Colonic mucosa (tissue), 4 donors: ENCODE measurements at places on chromosomes 1 and 21.

GRCh38 chr21:34519016-34519415 lies 7.0 kb upstream of the KCNE1 start:
- DNase-seq = no peak
- peaks cover 19% of the 10 kb centered on the region for H3K4me1 ChIP-seq
- peaks cover 7% of the 10 kb centered on the region for H3K36me3 ChIP-seq

- no peaks in the 10 kb centered on the region for H3K36me3 ChIP-seq
- no peak overlapping the region for H3K27ac ChIP-seq
- no peak overlapping the region for H3K4me3 ChIP-seq
- no peaks in the 10 kb centered on the region for H3K4me1 ChIP-seq
Measured at GRCh38 chr1:69835955-69836354, 268.2 kb downstream of the LRRC7 start.

DNA sequence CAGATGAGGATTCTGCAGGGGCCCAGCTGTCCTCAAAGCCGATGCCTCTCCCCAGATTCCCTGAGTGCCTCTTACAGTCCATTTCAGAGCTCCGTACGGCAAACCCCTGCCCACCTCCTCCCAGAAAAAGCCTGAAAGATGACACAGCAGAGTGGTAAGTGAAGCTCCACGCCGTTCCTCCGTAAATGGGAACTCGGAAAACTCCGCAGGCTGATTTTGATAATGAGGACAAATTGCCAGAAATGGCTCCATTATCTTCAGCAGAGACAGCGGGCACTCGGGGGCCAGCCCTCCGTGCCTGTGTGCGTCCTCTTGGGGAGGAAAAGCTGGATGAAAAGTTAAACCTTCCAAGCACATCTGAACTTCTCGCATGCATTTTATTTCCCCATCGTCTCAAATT lies 81.1 kb downstream of the NPHP4 start:
- DNase-seq = no peak
- H3K4me3 ChIP-seq = no peak overlapping the region
- H3K36me3 ChIP-seq = no peaks in the 10 kb centered on the region
- H3K4me1 ChIP-seq = no peaks in the 10 kb centered on the region
- H3K27ac ChIP-seq = no peak overlapping the region
- H3K27me3 ChIP-seq = no peaks in the 10 kb centered on the region

- no peak overlapping the region for H3K4me3 ChIP-seq
- no peak for DNase-seq
- peaks cover 42% of the 10 kb centered on the region for H3K4me1 ChIP-seq
- H3K27ac ChIP-seq = no peak overlapping the region
- H3K27me3 ChIP-seq = no peaks in the 10 kb centered on the region
Measured at GRCh38 chr1:208181364-208181763, 62.8 kb downstream of the PLXNA2 start.

DNA sequence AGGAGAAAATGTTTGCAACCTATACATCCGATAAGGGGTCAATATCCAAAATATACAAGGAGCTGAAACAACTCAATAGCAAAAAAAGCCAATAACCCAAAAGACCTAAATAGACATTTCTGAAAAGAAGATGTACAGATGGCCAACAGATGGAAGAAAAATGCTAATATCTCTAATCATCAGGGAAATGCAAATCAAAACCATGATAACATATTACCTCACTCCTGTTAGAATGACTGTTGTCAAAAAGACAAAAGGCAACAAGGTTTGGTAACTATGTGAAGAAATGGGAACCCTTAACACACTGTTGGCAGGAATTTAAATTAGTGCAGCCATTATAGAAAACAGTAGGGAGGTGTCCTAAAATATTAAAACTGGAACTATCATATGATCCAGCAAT lies 74.7 kb downstream of the LEPR start:
- H3K36me3 ChIP-seq = no peaks in the 10 kb centered on the region
- H3K27ac ChIP-seq = no peak overlapping the region
- H3K4me3 ChIP-seq = no peak overlapping the region
- no peak for DNase-seq
- no peaks in the 10 kb centered on the region for H3K4me1 ChIP-seq
- H3K27me3 ChIP-seq = no peaks in the 10 kb centered on the region

DNA sequence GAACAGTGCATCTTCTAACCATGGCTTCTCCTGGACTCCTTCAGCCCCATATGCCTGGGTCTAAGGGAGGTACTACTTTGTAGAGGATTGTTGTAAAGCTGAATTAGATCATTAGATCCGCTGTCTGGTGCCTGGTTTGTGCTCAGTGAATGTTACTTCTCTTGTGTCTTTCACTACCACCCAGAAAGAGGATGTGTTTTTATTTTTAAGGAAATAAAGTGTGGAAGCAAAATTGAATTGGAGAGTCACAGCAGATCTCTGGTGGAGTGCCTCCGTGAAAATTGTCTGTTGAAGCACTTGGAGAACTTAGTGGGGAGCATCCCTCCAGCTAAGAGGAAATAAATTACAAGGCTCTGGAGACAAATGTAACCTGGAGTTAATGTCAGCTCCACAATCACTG lies 101.8 kb upstream of the ARTN start:
- no peak overlapping the region for H3K4me3 ChIP-seq
- DNase-seq = no peak
- H3K4me1 ChIP-seq = peaks cover 4% of the 10 kb centered on the region
- no peaks in the 10 kb centered on the region for H3K27me3 ChIP-seq
- no peak overlapping the region for H3K27ac ChIP-seq

DNA sequence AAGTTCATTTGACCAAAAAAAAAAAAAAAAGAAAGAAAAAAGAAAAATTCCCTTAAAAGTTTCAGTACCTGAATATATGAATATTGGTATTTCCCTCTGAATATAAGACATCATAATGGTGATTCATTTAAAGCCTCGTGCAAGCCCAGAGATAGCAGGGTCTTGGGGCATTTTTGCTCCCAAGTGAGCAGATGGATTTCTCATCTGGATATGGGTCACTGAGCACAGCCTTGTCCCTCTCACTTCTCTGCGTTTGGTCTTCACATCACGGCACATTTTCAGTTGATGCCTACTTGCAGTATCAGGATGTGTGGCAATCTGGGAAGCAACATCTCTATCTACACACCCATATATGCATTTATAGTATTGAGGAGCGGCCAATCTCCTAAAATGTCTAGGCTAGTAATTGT lies 12.7 kb downstream of the CD58 start:
- no peak overlapping the region for H3K27ac ChIP-seq
- no peaks in the 10 kb centered on the region for H3K27me3 ChIP-seq
- no peaks in the 10 kb centered on the region for H3K4me1 ChIP-seq
- H3K4me3 ChIP-seq = no peak overlapping the region

GRCh38 chr1:227937031-227937837 lies 10.5 kb downstream of the WNT9A start:
- H3K36me3 ChIP-seq = no peaks in the 10 kb centered on the region
- no peak overlapping the region for H3K4me3 ChIP-seq
- H3K4me1 ChIP-seq = no peaks in the 10 kb centered on the region
- no peak overlapping the region for H3K27ac ChIP-seq
- no peaks in the 10 kb centered on the region for H3K27me3 ChIP-seq
- no peak for DNase-seq

GRCh38 chr1:31795096-31795675 lies 20.6 kb downstream of the SPOCD1 start:
- no peak overlapping the region for H3K27ac ChIP-seq
- no peak for DNase-seq

DNA sequence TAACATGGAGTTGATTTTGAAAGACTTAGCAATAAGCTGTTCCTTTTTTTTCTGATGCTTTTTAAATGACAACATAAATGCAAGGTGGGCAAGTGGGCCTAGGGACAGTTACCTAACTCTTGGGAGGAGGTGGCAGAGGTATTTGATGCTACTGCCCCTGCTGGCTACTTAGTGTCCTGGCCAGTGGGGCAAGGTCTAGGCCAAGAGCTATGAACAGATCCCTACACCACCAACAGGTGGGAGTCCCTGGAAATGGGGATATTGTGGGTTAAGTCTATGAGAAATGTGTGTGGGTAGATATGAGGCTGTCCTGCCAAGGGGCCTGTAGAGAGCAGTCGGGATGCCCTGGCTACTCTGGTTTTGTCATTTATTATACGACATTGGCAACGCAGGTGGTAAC lies 31.3 kb upstream of the B3GALT5 start:
- H3K36me3 ChIP-seq = no peaks in the 10 kb centered on the region
- no peaks in the 10 kb centered on the region for H3K27me3 ChIP-seq
- H3K4me1 ChIP-seq = no peaks in the 10 kb centered on the region
- no peak for DNase-seq

- H3K4me1 ChIP-seq = no peaks in the 10 kb centered on the region
- no peak overlapping the region for H3K27ac ChIP-seq
- no peaks in the 10 kb centered on the region for H3K27me3 ChIP-seq
- no peaks in the 10 kb centered on the region for H3K36me3 ChIP-seq
- peak; percentile 30 for DNase-seq
Measured at GRCh38 chr1:199574950-199575349, 452.6 kb upstream of the NR5A2 start.

DNA sequence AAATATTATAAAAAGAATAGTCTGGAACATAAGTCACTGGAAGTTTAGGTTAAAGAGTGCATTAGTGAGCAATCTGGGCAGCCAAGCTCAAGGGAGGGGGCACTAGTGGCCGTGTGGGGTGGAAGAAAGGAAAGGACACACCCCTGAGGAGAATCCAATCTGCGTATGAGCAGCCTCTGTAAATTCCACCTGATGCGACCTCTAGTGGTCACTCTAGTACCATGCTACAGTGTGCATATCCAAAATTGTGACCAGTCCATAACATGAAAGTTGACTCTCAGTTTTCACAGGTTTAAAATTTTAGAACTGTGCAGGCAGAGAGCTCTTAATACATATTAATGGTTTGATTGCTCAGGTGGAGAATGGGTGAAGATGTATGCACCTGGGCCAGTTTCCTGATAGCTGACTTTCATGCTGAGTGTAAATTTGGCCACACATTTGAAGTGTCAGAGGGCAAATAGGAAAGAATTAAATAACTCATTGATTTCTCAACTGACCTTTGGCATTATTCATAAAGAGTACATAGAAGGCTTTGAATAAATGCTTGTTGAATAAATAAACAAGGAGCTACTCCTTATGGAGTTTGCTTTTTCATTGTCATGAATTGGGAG lies 105.9 kb upstream of the C21orf91 start:
- no peaks in the 10 kb centered on the region for H3K36me3 ChIP-seq
- no peak overlapping the region for H3K27ac ChIP-seq
- no peak overlapping the region for H3K4me3 ChIP-seq
- H3K4me1 ChIP-seq = no peaks in the 10 kb centered on the region
- no peaks in the 10 kb centered on the region for H3K27me3 ChIP-seq

- DNase-seq = no peak
- no peak overlapping the region for H3K4me3 ChIP-seq
- H3K36me3 ChIP-seq = no peaks in the 10 kb centered on the region
- H3K27ac ChIP-seq = no peak overlapping the region
Measured at GRCh38 chr1:193033610-193034009, 25.6 kb downstream of the UCHL5 start.

- H3K36me3 ChIP-seq = no peaks in the 10 kb centered on the region
- peak; percentile 68 for DNase-seq
- no peaks in the 10 kb centered on the region for H3K4me1 ChIP-seq
- no peak overlapping the region for H3K27ac ChIP-seq
Measured at GRCh38 chr1:112803906-112804762, 89.0 kb upstream of the PPM1J start.

- H3K4me1 ChIP-seq = no peaks in the 10 kb centered on the region
- no peak overlapping the region for H3K4me3 ChIP-seq
- H3K27me3 ChIP-seq = no peaks in the 10 kb centered on the region
- no peak for DNase-seq
- no peak overlapping the region for H3K27ac ChIP-seq
Measured at GRCh38 chr1:39525366-39526165, 34.1 kb downstream of the BMP8A start.

- DNase-seq = no peak
- H3K36me3 ChIP-seq = no peaks in the 10 kb centered on the region
- no peaks in the 10 kb centered on the region for H3K27me3 ChIP-seq
- H3K4me3 ChIP-seq = no peak overlapping the region
Measured at GRCh38 chr1:210758761-210759160, 375.2 kb downstream of the KCNH1 start.

DNA sequence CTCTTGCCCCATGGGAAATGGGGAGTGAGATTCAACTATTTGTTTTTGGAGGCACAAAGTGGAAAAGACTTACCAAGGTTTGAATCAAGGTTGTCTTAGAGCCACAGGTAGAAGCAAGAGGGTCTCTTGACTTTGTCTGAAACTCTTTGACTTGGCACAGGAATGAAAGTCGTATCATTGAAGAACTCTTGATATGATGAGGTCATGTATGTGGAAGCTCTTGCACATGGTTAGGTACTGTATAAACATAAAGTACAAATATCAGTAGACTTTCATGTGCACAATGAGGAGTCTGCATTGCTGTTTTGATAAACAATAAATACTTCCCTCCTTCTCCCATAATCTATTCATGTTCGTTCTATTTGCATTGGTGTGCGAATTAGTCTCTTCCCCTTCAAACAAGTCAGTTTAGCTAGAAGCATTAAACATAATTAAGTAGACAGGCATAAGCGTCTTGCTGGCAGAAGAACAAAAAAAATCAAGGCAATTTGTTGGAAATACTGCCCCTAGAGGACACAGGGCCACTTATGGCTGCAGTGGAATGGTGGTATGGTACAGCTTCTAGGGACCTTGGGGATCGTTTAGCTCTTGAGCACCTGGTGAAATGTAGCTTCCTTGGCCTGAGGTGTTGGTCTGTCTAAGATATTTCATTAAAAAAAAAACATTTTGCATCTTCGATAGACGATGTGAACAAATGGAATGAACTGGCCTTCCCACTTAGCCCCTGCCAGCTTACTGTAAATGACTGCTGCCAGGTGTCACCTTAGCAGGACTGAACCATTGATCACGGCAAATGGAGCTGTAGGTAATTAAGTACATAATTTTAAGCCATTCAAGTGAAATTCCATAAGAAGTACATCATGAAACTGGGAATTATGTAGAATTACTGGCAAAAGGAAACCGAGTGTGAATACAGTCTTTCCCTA lies 218.0 kb upstream of the GALNT2 start:
- H3K4me3 ChIP-seq = no peak overlapping the region
- H3K27ac ChIP-seq = no peak overlapping the region
- no peaks in the 10 kb centered on the region for H3K36me3 ChIP-seq

DNA sequence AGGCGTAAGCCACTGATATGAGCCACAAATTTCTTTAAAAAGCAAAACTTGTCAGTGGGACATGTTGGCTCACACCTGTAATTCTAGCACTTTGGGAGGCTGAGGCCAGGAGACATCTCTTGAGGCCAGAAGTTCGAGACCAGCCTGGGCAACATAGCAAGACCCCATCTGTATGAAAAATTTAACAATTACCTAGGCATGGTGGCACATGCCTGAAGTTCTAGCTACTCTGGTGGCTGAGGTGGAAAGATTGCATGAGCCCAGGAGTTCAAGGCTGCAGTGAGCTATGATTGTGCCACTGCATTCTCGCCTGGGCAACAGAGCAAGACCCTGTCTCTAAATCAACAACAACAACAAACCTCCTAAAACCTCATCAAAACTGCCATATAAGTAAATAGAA lies 147.6 kb upstream of the BARHL2 start:
- no peaks in the 10 kb centered on the region for H3K27me3 ChIP-seq
- no peaks in the 10 kb centered on the region for H3K4me1 ChIP-seq
- H3K36me3 ChIP-seq = no peaks in the 10 kb centered on the region
- no peak overlapping the region for H3K4me3 ChIP-seq
- DNase-seq = no peak

- no peak for DNase-seq
- no peaks in the 10 kb centered on the region for H3K4me1 ChIP-seq
- H3K4me3 ChIP-seq = no peak overlapping the region
- no peaks in the 10 kb centered on the region for H3K36me3 ChIP-seq
- no peaks in the 10 kb centered on the region for H3K27me3 ChIP-seq
Measured at GRCh38 chr1:81505831-81506230, 294.9 kb upstream of the ADGRL2 start.
